ENCODE measurements at places on chromosomes 3 and 15.

- DNase-seq = no peak
Observed at GRCh38 chr3:177377166-177377565, 179.9 kb upstream of the TBL1XR1 start.

DNA sequence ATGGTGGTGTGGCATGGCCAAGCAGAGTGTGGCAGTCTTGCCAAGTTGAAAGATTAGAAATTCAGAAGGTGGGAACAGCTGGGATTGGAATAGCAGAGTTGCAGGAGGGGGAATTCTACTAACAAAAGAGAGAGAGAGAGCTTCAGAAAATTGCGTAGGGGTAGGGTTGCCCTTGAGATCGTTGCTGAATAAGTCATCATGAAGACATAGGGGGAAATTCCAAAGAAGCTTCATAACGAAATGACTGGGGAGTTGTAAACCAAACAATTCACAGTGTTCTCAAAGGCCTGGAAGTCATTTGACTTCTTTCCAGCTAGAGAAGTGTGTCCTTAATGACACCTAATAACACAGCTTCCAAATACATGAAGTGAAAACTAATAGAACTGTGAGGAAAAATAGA is 26.3 kb upstream of the TIPARP start:
- no peak for DNase-seq

- DNase-seq = no peak
Observed at GRCh38 chr3:100045696-100046095, 68.6 kb downstream of the FILIP1L start.

DNA sequence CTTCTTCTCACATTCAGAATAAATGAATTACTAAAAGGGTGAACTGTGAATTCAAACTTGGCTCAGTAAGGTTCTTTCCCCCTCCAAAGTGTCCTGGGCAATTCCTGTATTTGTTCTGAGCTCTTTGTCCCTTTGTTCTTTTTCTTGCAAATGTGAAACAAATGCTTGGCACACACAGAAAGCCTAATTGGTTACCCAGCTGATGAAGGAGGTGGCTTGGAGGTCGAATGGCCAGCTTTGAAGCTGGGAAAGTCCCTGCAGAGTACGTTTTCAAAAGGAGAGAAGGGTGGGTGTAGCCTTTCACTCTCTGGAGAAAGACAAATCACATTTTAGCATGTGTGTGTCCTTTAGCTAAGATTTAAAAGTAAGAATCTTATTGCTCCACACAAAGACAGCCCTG is 154.4 kb downstream of the PEX5L start:
- no peak for DNase-seq

DNA sequence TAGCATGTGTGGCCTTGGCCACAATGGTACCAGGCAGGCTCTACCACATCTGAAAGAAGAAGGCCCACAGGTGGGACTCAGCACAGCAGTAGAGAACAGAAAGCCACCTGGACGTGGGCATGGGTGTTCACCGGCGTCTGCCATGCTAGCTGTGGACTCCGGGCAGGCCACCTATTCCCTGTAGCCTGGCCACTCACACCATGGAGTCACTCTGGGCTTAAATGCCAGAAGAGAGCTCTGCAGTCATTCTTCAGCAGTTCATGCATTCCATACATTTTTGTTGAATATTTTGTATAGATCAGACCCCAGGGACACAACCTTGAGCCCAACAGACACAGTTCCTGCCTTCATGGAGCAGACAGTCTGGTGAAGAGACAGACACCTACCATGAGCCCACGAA is 138.6 kb downstream of the SRGAP3 start:
- no peak for DNase-seq

DNA sequence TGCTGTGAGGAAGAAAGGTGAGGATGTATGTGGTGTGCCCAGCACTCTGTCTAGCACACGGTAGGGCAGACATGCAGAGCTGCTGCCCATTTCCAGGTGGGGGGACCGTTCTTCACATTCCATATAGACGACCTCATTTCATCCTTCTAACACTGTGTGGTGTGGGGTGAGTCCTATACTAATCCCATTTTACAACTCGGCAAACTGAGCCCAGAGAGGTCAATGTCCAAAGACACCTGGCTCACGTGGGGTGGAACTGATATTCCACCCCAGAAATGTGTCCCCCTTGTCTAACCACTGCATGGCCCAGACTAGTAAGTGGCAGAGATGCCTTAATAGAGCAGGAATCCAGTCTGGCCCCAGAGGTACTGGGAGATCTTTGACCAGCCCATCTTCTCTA is 119.2 kb downstream of the FBLN2 start:
- no peak for DNase-seq

DNA sequence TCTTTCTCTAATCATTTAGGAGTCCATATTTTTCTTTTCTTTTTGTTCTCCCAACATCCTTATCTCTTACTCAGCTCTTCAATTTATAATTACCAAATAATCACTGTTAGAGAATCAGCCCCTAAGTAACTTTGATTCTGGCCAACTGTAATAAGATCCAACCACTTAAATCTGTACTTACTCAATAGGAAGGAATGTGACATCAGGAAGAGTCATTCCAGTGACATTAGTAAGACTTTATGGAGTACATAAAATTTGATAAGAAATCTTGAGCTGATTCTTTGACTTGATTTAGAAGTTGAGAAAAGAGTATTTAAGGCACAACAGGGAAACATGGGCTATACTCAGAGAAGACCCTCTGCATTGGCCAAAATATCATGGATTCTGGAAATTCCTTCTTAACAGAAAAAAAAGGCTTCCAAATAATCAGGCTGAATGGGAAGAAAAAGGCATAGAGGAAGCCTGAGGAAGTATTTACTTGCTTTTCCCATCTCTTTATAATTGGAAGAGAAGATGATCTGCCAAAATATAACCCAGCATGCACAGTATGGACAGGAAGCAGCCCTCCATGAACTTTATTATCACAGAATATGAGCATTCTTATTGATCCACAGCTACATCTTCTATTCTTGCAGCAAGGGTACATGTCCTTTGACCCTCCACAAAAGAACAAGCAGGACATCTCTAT is 289.7 kb upstream of the TPRG1 start:
- no peak for DNase-seq

- DNase-seq = no peak
Observed at GRCh38 chr3:99850608-99851007, 32.9 kb downstream of the CMSS1 start.
